Kidney tubule cell (primary cell): ENCODE measurements at places on chromosomes 1 and 21.

- DNase-seq = no peak
These were observed 924 bp upstream of the CAMSAP2 start for GRCh38 chr1:200737647-200738291.

DNA sequence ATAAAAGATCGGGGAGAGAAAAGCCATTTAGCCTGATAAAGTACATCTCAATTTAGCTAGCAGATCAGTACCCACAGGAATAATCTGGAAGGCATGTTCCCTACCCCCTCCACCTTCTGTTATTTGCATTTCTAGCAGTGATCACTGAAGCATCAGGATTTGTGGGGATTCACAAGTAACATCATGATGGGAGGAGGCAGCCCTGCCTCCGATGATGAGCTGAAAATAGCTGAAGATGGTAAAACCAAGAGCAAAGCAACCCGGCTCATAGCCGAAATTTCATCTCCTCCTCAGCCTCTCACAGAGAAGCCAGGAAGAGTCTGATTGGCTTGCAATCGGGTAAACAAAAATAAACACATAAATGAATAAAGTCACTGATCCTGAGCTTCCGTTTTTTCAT is 2.4 kb downstream of the CCSAP start:
- no peak for DNase-seq

DNA sequence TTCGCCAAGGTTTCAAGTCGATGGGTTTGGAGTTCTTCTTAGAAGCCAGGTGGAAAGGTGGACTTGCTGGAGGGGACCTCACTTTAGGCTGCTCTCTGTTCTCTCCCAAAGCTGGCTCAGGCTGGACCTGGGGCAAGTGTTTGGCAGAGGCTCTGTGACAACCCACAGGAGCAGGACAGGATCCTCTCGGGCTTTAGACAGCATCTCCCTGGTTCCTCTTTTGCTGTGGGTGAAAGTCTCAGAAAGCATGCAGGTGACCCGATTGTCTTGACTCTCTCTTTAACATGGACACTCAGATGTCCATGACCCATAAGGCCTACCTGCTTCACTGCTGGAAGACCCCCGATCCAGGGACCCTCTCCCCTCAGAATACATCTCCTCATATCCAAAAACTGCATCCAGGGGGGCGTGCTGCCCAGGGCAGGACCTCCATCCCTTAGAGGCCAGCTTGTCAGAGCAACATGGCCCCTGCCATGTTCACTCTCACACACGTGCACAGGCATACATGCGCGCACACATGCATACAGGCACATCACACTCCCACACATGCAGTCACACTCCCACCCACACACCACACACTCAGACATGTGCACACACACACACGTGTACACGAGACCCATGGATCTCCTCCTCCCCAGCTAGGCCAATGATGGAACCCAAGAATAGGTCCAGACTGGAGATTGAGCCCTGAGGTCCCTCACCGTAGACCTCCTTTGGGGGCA is 21.3 kb downstream of the MRPL37 start:
- no peak for DNase-seq

- DNase-seq = no peak
These were observed 5.1 kb upstream of the OSCP1 start for GRCh38 chr1:36455386-36455785.

DNA sequence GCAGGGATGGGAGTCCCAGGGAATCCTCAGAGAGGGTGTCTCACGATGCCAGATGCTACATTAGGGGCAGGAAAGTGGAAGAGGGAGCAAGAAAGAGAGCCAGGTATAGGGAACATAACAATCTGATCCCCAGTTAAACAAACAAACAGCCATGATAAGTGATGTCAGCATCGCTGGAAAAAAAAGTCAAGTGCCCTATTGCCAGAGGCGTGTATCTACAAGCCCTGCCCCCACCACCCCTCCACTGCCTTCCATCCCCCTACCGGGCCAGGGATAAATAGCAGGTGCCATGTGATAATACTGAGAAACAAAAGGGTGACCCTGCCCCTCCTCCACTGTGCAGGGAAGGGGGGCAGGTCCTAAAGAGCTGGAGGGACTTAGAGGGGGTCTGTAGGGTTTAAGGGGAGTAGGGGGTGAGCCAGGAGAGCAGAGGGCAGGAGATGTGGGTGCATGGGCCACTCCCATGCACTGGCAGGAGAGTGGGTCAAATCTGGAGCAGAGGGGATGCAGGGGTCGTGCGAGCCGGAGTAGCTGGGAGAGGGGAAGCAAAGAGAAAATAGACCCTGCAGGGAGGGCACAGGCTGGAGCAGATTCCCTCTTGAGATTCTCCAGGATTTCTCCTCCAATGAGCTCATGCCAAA is 3.4 kb downstream of the SLC26A9 start:
- no peak for DNase-seq

GRCh38 chr1:160706526-160707235 is 4.9 kb downstream of the CD48 start:
- DNase-seq = no peak

DNA sequence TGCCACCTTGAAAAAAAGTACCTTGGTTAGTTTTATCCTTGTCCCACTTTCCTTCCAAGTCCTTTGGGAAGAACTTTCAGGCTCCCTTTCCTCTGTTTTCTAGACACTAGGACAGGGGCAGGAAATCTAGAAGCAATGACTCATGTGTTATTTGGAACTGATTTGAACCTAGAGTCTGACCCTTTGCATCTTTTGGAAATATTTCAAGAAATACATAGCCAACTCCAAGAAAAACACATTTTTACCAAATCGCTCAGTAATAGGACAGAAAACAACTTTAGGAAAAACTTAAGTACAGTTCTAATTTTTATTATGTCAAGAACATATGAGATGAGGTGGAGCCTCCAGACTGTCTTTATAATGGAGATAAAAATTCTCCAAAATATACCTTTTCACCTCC is 292.4 kb downstream of the PTBP2 start:
- DNase-seq = no peak

GRCh38 chr21:44399151-44399954 is 45.9 kb downstream of the TRPM2 start:
- no peak for DNase-seq

DNA sequence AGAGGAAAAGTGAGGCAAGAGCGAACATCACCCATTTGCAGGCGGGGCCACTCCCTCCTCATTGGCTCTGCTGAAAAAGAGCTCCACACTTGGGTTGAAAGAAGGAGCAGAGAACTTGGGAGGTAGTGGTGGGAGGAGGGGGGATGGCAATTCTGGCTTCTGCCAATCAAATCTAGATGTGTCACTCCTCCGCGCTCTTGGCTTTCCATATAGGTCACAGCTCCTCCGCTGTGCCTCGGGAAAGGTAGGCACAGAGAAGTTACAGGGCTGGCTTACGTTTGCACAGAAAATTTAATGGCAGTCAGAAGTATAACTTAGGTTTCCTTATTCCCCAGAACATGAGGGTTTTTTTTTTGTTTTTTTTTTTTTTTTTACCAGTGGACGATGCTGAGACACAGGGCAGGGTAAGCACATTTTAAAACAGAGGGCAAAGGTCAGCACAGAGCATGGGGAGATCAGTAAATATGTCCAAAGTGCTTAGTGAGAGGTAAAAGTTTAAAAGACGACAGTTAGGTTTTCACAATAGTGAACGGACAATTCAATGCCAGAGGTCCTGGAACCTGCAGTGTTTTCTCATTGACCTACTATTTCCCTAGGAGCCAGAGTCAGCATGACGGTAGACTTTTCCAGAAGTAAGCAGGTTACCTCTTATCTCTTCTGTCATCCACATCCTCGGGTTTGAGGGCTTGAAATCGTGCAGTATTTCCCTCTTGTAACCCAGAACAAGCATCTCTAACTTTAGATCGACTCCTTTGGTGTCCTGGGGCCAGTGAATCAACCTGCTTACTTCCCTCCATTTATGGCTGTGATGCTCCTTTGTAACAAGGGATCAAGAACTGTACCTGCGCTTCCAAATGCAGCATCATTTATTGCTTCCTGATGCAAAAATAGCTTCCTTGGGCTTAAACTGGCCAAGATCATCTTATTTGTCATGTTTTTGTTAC is 258.9 kb upstream of the PROX1 start:
- DNase-seq = no peak

- DNase-seq = no peak
These were observed 93.9 kb downstream of the C1orf21 start for GRCh38 chr1:184480736-184481135.

DNA sequence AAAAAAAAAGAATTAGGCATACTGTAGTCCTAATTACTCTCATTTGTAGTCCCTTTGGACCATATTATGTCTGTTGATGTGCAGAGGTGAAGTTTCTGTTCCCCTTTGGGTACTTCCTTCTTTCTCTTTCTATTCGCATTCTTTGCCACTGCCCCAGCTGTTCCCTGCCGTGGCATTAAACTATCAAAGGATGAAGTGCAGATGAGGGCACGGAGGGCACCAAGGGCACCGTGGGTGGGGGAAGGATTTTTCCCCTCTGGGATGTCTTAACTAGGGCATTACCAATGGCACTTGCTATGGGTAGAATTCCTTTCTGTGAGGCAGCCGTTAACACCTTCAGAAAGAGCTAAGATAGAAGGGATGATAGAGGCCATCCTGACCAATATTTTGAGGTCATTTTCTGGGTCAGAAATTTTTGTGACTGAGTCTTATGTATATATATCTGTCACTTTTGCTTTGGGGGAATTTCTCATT is 4.9 kb upstream of the MAPKAPK2 start:
- DNase-seq = no peak

GRCh38 chr1:200296091-200296661 is 113.7 kb downstream of the ZNF281 start:
- no peak for DNase-seq

DNA sequence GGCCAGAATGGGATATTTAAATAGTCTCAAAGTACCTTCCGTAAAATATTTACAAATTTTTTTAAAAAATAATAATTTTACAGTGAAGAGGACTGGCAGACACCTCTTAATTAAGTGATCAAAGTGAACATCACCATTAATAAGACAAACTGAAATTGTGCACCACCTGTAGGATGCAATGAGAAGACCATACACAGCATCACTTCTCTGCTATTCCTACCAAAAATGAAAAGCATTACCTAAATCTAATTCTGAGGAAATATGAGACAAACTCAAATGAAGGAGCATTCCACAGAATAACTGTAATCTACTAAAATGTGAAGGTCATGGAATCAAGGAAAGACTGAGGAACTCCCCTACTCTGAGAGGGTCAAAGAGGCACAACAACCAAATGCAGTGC is 68.2 kb upstream of the PRDX6 start:
- DNase-seq = no peak

DNA sequence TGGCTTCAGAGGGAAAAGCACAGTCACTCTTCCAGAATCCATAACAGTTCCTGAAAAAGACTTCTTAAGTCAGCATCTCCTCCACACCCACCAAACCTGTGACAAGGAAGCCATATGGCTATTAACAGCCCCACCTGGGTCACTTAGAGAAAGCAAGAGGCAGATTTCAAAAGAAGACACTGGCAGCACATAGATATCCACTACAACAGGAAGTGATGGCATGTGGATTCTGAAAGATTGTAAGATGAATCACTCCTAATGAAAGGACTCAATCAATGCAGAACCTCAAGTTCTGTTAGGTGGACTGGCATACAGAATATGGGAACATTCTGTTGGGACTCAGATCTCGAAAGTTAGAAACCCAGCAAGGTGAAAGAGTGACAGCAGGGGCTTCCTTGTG is 365.9 kb downstream of the TGFB2 start:
- peak; percentile 44 for DNase-seq

DNA sequence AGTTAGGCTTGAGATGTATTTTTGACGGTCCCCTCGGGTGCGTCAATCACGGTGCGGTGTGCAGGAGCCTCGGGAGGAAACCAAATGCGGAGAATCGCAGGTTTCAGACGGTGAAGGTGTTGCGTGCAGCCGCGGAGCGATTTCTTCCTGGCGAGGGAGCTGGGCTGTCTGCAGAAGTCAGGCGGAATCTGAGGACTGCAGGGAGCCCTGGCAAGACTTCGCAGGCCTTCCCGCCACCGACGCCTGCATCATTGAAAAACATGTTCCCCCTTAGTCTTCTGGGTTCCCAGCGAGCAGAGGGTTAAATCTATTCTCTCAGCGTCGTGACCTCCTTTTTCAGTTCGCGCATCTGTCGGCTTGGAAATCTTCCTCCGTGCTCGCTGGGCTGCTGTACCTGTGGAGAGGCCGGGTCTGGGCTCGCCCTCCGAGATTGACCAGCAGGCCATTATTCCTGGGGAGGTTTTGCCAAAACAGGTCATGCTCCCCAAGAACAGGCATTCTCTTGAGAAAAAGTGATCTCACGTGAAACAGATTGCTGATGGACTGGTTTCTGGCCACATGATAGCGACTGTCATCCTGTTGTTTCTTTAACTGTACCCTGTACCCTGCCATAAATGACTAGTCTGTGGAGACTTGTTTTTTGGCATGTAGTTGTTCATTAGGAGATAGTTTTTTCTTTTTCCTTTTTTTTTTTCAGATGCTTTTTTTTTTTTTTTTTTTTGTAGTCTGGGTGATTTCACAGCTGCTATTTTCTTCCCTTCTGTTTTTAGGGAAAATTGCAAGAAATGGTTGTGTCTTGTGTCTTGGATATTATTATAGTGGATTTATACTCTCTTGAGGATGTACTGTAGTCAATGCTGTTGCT is 894 bp downstream of the EPB41 start:
- peak; percentile 43 for DNase-seq

GRCh38 chr1:20150969-20151368 is 11.8 kb downstream of the PLA2G2F start:
- no peak for DNase-seq

DNA sequence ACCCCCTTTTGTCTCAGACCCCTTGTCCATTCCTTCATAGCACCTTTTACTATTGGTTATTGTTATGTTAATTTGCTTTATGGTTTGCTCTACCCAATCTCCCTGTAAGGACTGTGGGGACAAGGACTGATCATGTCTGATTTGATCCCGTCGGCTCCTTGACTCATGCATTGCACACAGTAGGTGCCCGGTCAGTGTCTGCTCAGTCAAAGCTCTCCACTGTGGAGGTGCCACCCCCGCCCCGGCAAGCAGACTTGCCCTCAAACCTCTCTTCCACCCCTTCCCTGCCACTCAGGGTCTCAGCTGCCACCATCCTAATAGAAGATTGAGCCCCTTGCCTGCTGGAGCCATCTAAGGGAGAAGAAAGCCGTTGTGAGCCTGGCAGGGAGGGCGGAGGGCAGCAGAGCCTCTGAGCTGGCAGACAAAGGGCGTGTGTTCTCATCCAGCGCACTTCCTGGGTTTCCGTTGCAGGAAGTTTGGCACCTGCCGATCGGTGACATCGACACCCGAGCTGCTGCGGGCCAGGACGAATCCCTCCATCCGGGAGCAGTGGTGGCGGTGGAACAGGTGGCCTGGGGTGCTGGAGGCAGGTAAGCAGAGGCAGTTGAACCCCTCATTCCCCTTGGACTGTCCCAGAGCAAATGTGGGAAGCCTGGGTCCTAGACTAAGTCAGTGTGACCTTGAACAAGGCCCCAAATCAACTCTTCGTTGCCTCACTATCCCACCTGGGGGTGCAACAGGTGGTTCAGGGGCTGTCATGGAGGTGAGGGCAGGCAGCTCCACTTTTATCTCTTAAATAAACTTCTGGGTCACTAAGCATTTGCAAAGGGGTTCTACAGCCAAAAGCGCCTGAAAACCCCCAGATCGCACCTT is 2.2 kb upstream of the FBLIM1 start:
- peak; percentile 55 for DNase-seq

GRCh38 chr1:90879281-90879680 is 142.6 kb downstream of the ZNF644 start:
- peak; percentile 13 for DNase-seq
